Fibroblast of lung (primary cell): ENCODE measurements at places on chromosomes 2 and 18. TPM values are rescaled to one million over a fixed set of nuclear protein-coding genes. Genes with fewer than 3 reads are reported as not detected.

SERPINB5 gene
- total RNA-seq = not detected in 2 replicates

- H3K27me3 ChIP-seq = no peaks in the 10 kb centered on the region
- H3K4me1 ChIP-seq = no peaks in the 10 kb centered on the region
- peaks cover 2% of the 10 kb centered on the region for H3K36me3 ChIP-seq
- H3K27ac ChIP-seq = no peak overlapping the region
These were observed 63.0 kb downstream of the TANK start for GRCh38 chr2:161223139-161223732.

GRCh38 chr2:80303006-80303908 lies 1.3 kb downstream of the LRRTM1 start:
- no peak overlapping the region for H3K27ac ChIP-seq
- H3K4me1 ChIP-seq = no peaks in the 10 kb centered on the region
- no peaks in the 10 kb centered on the region for H3K36me3 ChIP-seq
- peaks cover 25% of the 10 kb centered on the region for H3K27me3 ChIP-seq
- H3K4me3 ChIP-seq = no peak overlapping the region

DNA sequence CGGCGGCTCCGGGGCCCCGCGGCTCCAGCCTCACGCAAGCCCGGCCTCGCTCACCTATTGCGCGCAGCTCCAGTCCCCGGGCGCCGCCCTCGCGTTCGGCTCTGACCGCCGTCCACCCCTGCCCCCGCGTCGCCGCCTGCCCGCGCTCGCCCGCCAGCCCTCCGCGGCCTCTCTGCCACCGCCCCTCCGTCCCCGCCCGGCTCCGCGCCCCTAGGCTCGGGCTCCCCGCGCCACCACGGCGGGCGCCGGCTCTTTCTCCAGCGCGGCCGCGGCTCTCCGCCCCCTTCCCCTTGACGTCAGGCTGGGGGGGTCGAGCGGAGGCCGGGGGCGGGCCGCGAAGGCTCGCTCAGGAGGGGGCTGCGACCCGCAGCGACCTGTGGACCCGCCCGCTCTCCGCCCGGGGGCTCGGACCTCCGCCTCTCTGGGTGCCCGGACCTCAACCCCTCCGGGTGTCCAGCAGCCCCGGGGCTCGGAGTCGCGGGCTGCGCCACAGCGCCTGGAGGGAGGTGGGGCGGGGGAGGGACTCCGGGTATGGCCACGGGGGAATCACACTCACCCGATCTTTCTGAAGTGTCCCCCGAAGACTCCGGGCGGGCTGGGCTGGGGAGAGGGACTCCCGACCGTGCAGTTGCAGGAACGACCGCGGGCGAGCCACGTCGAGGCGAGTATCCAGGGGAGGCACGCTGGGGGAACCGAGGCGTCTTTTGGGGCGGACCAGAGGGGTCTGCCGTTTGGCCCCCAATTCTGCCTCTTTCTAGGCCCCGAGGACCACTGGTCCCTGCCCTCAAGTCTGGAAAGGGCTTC lies at the start of gene SEMA4C:
TSS of gene SEMA4C (minus strand) at position 259 of the 804 bp plus-strand sequence. CDS start 2,194 bp downstream, outside the sequence.
- peak; percentile 44 for DNase-seq
- peaks cover 15% of the 10 kb centered on the region for H3K36me3 ChIP-seq
- H3K4me3 ChIP-seq = peak within 1 kb of the TSS; percentile 91

GRCh38 chr2:86821842-86822241 lies 31.1 kb upstream of the CD8A start:
- H3K4me3 ChIP-seq = no peak overlapping the region
- no peak overlapping the region for H3K27ac ChIP-seq
- no peaks in the 10 kb centered on the region for H3K4me1 ChIP-seq
- DNase-seq = no peak
- no peaks in the 10 kb centered on the region for H3K27me3 ChIP-seq

CD8B2 gene
- not detected in 2 replicates for total RNA-seq

- H3K4me1 ChIP-seq = peaks cover 12% of the 10 kb centered on the region
- no peak overlapping the region for H3K4me3 ChIP-seq
- no peak overlapping the region for H3K27ac ChIP-seq
- peak; percentile 98 for DNase-seq
These were observed 489.3 kb downstream of the SOX11 start for GRCh38 chr2:6181525-6181924.

DNA sequence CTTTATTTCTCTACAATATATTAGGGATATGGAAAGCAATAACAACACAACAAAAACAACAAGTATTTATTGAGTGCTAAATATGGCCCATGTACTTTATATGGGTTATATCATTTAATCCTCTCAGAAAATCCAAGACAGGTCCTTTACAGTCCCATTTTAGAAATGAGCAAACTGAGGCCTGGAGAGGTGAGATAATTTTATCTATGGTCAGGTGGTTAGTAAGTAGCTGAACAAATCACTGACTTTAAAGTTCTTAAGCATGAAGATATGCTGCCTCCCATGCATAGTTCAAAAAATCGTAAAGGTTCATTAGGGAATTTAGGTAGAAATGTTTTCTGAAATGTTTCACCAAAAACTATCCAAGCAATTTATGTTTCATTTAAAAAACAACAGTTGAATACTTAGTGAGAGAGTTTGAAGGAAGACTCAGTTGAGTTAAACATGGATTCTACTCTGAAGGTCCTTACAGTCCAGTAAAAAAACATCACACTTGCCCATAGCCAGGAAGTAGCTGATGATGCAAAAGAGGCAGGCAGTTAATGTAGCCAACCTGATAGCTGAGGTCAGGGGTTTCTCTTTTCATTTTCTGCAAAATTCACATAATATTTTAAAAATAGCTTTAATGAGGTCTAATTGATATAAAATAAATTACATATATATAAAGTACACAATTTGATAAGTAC lies 7.6 kb upstream of the NFE2L2 start:
- H3K4me1 ChIP-seq = peaks cover 7% of the 10 kb centered on the region
- no peak overlapping the region for H3K4me3 ChIP-seq
- no peaks in the 10 kb centered on the region for H3K27me3 ChIP-seq
- no peak overlapping the region for H3K27ac ChIP-seq
- H3K36me3 ChIP-seq = no peaks in the 10 kb centered on the region

MBP gene
- 3.6 and 7.2 TPM in 2 replicates for total RNA-seq

GRCh38 chr18:39561126-39561525 lies 1995.5 kb upstream of the CELF4 start:
- DNase-seq = peak; percentile 27
- H3K4me1 ChIP-seq = no peaks in the 10 kb centered on the region
- H3K4me3 ChIP-seq = no peak overlapping the region
- H3K36me3 ChIP-seq = no peaks in the 10 kb centered on the region

CIDEA gene
- total RNA-seq = 0.26 and 1.7 TPM in 2 replicates

C2orf80 gene
- total RNA-seq = not detected in 2 replicates

- peaks cover 6% of the 10 kb centered on the region for H3K4me1 ChIP-seq
- H3K4me3 ChIP-seq = no peak overlapping the region
- H3K27me3 ChIP-seq = no peaks in the 10 kb centered on the region
These were observed 111.9 kb upstream of the COL5A2 start for GRCh38 chr2:189291460-189291859.

TSPYL6 gene
- total RNA-seq = not detected in 2 replicates

CCDC148 gene
- 1.0 and 1.2 TPM in 2 replicates for total RNA-seq

ARHGAP15 gene
- under 0.01 TPM in 1 of 2 replicates, not detected in the other for total RNA-seq

SCTR gene
- not detected in 2 replicates for total RNA-seq

- H3K4me3 ChIP-seq = no peak overlapping the region
- no peak for DNase-seq
- H3K27me3 ChIP-seq = peaks cover 2% of the 10 kb centered on the region
- H3K4me1 ChIP-seq = peaks cover 3% of the 10 kb centered on the region
These were observed 50.3 kb upstream of the ZBTB7C start for GRCh38 chr18:48459465-48459864.

DNA sequence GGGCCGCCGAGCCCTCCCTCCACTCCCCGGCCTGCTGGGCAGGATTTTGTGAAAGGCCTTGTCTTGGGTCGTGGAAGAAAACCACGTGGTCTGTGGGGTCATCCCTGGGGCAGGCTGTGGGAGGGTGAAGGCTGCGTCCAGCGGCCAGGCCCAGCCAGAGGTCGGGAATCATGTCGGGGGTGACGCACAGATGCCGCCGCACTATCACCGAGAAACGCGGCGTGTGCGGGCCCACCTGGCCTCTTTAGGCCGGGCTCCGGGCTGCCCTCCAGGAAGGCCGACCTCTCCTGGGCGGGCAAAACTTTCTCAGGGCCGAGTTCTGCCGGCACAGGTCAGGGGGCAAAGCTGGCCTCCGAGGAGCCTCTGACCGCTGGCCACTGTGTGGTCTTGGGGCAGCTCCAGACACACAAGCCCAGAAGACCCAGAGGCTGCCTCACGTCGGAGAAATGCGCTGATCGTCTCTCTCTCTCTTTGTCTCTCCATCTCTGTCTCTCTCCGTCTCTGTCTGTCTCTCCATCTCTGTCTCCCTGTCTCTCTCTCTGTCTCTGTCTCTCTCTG lies 28.4 kb downstream of the NFATC1 start:
- no peaks in the 10 kb centered on the region for H3K27me3 ChIP-seq
- no peak overlapping the region for H3K27ac ChIP-seq
- no peak for DNase-seq
- no peaks in the 10 kb centered on the region for H3K36me3 ChIP-seq
- H3K4me1 ChIP-seq = no peaks in the 10 kb centered on the region
- H3K4me3 ChIP-seq = no peak overlapping the region

CRYGC gene
- total RNA-seq = not detected in 2 replicates

HOXD11 gene
- not detected in 2 replicates for total RNA-seq

LOXHD1 gene
- total RNA-seq = not detected in 2 replicates

FKBP1B gene
- total RNA-seq = 4.9 and 12.1 TPM in 2 replicates

DNA sequence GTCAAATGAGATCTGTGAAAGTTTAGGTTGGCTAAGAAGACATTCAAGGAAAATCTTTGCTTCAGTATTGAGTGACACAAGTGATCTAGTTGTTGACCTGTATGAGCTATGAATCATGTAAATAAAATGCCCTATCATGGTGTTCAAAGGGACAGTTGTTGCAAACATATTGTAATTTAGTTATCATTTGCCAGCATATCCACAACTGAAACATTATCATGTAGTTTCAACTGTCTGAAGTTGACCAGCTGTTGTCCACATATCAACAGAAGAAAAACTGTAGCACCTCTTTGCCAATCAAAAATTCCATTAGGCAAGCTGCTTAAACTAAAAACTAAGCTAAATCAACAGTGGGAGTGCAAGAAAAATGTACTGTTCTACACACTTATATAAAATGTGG lies 527.1 kb upstream of the NRXN1 start:
- H3K4me1 ChIP-seq = no peaks in the 10 kb centered on the region
- H3K36me3 ChIP-seq = no peaks in the 10 kb centered on the region
- H3K27ac ChIP-seq = no peak overlapping the region
- H3K27me3 ChIP-seq = no peaks in the 10 kb centered on the region

KIF1A gene
- total RNA-seq = not detected in 2 replicates

LINC00305 gene
- total RNA-seq = not detected in 2 replicates

VPS4B gene
- total RNA-seq = 48.0 and 52.0 TPM in 2 replicates

DNA sequence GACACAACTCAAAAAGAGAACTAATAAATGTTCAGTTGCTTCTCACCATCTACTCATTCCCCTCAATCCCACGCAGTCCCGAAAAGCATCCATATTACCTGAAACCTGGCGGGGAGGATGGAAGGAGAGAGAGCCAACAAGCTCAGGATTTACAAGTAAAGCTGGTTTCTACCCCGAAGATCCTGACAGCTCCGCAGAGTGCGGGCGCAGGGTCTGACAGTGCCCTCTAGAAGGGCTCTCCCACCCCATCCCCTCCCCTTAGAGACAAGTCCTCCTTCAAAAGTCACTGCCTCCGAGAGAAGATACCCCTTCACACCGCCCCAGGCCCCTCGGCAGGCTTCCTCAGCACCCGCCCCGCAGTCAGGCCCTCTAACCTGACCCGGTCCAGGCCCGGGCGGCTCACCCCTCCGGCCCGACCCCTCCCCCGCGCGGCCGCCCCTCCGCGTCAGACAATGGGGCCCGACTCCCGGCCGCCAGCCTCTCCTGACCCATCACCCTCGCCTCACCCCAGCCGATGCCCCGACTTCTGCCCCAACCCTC lies 550 bp downstream of the RAB1A start:
- DNase-seq = peak; percentile 20
- H3K27me3 ChIP-seq = no peaks in the 10 kb centered on the region
- no peaks in the 10 kb centered on the region for H3K4me1 ChIP-seq
- no peaks in the 10 kb centered on the region for H3K36me3 ChIP-seq
- H3K27ac ChIP-seq = peak overlapping the region; percentile 99

DNA sequence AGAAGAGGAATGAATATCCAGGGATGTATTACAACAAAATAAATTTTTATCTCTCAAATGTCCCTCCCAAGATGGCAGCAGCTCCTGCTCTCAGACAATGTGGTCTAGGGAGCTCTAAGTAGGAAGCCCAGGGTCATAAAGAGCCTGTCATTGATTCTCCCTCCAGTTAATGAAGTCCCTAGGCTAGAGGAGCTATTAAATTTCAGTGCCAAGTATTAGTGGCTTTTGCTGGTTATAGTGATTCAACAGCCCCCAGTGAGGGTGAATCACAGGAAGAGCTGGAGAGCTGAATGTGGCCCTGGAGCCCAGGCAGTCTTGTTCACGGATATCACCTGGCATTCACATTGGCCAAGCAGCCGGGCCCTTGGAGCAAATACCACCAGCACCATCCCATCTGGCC lies 109.8 kb upstream of the YPEL5 start:
- no peaks in the 10 kb centered on the region for H3K4me1 ChIP-seq
- no peak overlapping the region for H3K4me3 ChIP-seq
- DNase-seq = peak; percentile 7
- H3K27ac ChIP-seq = no peak overlapping the region
- no peaks in the 10 kb centered on the region for H3K36me3 ChIP-seq

DNA sequence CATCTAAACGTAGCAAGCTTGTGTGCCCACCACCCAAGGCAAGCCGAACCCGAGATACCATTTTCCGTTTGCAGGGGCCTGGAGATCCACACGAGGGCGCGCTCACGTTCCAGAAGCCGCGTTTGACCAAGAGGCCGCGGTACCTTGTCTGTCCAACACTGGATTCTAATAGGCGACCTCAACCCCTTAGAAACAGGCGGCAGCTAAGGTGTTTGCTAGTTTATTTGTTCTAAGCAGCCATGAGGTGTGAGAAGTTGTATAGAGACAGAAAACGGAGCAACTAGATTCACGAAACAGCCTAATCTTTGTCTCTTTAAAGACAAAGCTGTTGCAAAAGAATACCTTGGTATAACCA lies 4.2 kb downstream of the HOXD11 start:
- H3K27ac ChIP-seq = no peak overlapping the region
- no peak overlapping the region for H3K4me3 ChIP-seq
- H3K36me3 ChIP-seq = no peaks in the 10 kb centered on the region
- peak; percentile 38 for DNase-seq
- no peaks in the 10 kb centered on the region for H3K4me1 ChIP-seq

KCNE4 gene
- 11.0 and 25.3 TPM in 2 replicates for total RNA-seq

GRCh38 chr2:72103690-72104089 lies 44.0 kb downstream of the CYP26B1 start:
- H3K4me3 ChIP-seq = no peak overlapping the region
- H3K4me1 ChIP-seq = no peaks in the 10 kb centered on the region
- DNase-seq = no peak
- no peaks in the 10 kb centered on the region for H3K27me3 ChIP-seq

VWA3B gene
- 0.17 and 0.26 TPM in 2 replicates for total RNA-seq

- H3K4me3 ChIP-seq = no peak overlapping the region
- H3K36me3 ChIP-seq = no peaks in the 10 kb centered on the region
- DNase-seq = peak; percentile 8
These were observed 190.1 kb downstream of the HAUS1 start for GRCh38 chr18:46294318-46294717.

COLEC12 gene
- 24.8 and 60.6 TPM in 2 replicates for total RNA-seq

- DNase-seq = peak; percentile 23
- H3K27me3 ChIP-seq = no peaks in the 10 kb centered on the region
- no peak overlapping the region for H3K27ac ChIP-seq
- no peak overlapping the region for H3K4me3 ChIP-seq
- peaks cover 2% of the 10 kb centered on the region for H3K4me1 ChIP-seq
These were observed 54.3 kb downstream of the HAUS1 start for GRCh38 chr18:46158499-46158898.
